Amniotic epithelial cell (primary cell): ENCODE measurements at places on chromosomes 11 and 22.

- no peak for DNase-seq
Observed at GRCh38 chr11:33772870-33773269, 1.4 kb downstream of the FBXO3 start.

DNA sequence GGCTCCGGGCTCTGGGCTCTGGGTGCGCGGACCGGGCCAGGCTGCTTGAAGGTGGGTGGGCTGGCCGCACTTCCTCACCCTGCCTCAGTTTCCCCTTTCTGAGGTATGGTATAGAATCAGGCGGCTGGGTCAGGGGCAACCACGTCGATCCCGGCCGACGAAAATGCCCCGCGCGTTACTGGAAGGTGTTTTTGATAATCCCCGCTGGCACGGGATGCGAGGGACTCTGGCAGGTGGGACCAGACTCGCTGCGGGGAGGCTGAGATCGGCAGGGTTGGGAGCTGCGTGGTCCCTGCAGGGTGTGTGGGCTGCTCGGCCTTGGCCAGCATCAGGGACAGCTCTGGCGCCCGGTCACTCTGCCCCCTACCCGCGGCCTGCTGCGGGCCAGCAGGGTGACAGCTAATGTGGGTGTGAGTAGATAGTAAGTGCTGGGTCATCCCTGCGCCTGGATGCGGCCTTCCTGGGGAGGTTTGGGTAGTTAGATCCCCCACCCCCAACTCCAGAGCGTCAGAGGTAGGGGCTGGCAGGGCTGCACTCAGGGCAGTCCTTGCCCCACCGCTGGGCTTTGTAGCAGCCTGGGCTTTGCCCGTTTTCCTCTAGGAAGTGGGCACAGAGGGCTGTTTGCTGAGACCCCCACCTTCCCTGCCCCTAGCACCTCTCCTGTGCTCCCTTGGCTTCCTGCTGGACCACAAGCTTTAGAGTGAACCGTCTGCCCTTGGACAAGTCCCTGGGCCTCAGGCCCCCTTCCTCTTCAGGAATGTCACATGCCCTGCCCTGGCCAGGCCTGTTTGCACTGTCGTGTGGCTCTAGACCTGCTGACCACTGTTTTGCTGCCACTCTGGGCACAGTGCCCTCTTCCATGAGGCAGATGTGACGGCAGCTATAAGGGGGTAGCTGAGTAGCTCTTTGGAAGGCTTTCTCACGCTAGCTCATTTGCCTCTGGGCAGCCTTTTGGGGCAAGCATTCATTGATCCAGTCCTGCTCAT is 579 bp downstream of the TANGO2 start:
- no peak for DNase-seq

GRCh38 chr11:1875093-1875850 is 16.4 kb downstream of the PRR33 start:
- no peak for DNase-seq

DNA sequence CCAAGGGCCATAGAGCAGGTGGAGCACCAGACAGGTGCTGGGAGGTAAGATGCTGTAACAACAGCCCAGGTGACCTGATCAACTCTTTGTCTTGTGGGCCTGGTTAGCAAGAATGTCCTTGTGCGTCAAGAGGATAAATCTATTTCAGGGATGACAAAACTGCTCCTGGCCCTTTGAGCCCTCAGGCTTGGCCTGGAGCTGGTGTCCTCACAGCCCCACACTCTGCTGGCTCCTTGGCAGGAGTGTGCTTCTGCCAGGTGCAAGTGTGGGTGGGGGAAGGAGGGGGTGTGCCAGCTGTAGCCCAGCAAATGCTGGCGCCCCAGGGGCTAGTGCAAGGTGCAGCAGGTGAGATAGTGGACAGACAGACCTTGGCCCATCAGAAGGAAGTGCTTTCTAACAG is 19.5 kb downstream of the AMPD3 start:
- no peak for DNase-seq

GRCh38 chr11:103700622-103701021 is 335.8 kb upstream of the DDI1 start:
- peak; percentile 88 for DNase-seq

DNA sequence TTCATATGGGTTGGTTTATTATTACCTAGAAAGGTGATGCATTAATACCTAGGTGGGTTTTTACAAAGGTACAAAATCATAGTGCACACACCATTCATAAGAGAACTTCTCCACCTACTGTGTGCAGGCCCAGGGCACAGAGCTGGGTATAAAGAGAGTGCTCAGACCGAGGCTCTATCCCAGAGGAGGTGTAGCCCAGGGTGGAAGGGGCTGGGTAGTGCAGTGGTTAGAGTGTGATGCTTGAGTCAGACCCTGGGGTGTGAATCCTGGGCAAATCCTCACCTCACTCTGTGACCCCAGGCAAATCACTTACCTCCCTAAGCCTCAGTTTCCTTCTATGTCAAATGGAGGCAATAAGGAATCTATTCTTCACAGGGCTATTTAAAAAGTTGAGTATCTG is 32.2 kb downstream of the PARVG start:
- no peak for DNase-seq

DNA sequence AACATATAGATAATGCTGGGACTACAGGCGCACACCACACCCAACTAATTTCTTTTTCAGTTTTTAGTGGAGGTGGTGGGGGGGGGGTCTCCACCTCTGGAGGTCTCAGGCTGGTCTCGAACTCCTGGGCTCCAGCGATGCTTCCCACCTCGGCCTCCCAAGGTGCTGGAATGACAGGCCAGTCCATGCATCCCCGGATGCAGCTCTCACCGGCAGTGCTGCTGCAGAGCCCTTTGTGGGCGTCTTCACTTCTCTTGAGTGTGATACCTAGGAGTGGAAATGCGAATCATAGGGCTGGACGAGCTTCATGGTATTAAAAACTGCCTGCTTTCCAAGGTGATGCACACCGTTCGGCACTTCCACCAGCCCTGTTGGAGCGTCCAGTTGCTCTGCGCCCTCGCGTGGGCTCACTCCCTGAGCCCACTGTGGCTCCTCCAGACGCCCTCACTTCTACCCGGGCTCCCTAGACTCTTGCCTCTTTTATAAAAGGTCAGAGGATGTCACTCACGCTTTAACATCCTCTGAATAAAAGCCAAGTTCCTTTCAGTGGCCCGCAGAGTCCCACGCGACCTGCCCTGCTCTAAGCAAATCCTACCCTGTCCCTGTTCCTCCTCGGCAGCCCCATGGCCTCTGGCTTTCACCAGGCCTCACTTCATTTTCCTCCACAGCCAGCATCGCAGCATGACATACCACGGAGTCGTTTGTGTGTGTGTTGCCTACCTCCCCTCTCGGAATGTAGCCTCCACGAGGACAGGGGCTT is 837 bp upstream of the BID start:
- no peak for DNase-seq

DNA sequence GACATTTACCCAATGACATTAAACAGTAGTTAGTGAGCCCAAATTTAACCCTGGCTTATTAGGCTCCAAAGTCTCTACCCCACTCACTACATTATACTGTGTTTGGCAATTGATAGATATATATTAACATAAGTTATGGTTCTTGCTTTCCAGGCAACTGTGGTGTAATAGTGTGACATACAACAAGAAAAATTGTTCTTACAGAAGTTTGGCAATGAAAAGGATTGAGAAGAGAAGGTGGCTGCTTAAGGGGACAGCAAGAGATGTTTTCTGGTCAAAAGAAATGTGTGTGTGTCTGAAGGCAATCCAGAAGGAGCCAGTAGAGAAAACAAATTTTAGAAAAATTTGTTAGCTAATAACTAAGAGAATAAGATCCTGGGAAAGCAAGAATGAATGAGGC is 132.4 kb downstream of the SWAP70 start:
- no peak for DNase-seq

DNA sequence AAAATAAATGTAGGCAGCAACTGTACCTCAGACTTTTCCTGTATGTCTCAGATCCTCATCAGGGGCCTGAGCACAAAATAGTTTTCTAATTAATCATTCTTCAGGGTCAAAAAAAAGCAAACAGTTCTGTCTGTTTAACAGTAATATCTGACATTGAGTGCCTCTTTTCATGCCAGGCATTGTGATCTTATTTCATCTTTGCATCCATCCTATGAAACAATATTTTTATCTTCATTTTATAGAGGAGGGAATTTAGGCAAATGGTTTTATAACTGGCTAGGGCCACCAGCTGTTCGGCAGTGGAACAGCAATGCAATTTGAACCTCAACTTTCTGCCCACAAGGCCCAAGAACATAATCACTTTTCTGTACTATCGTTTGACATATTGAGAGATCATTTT is 145.6 kb downstream of the WNT7B start:
- DNase-seq = peak; percentile 19
